Activated gamma-delta T cell treated with anti-CD3 and anti-CD28 coated beads, Interleukin-2, amount 50 U/mL, for 16 hours (primary cell): ENCODE measurements at places on chromosomes 11 and 22.

- DNase-seq, result no peak
Measured at GRCh38 chr22:19619144-19620009, 94.9 kb upstream of the SEPTIN5 start.

DNA sequence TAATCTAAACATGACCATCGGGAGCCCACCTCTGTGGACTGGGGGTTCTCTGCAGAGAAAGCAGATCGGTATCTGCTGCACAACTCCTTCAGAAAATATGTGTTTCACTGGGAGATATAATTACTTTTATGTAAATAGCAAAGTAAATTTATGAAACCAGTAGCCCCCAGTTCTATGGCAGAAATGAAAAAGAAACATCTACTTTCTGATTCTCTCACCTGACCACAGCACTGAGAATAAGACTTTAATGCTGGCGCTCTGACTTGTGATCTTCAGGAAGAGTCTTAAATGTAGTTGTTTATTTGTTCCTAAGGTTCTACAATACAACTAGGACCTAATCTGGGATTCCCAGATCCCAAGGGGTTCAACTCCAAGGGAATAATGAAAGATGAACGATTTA, 518.0 kb downstream of the DLG2 start:
- DNase-seq, result no peak

- DNase-seq, result no peak
Measured at GRCh38 chr22:38448945-38449745, 5.9 kb downstream of the KCNJ4 start.

DNA sequence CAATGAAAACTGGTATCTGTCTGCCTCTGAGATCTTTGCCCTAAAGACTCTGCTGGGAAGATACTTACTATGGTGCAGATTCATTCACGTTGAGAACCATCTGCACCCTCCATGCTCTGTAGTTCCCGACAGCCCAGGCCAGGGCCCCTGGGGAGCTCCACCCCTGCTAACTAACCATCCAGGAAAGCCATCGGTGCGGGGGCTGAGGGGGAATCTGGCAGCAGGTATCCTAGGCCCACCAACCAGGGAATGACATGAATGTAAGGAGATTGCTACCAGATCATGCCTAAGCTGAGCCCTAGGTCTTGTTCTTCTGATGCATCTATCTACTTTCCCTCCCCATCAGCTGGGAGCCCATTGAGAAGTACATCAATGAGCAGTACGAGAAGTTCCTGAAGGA, 11.3 kb upstream of the WBP2NL start:
- no peak for DNase-seq

- no peak for DNase-seq
Measured at GRCh38 chr11:60118338-60118737, 29.9 kb downstream of the MS4A2 start.

GRCh38 chr11:102244681-102245409, 72.4 kb upstream of the BIRC3 start:
- no peak for DNase-seq

- no peak for DNase-seq
Measured at GRCh38 chr11:10303558-10304363, 1.1 kb upstream of the ADM start.

DNA sequence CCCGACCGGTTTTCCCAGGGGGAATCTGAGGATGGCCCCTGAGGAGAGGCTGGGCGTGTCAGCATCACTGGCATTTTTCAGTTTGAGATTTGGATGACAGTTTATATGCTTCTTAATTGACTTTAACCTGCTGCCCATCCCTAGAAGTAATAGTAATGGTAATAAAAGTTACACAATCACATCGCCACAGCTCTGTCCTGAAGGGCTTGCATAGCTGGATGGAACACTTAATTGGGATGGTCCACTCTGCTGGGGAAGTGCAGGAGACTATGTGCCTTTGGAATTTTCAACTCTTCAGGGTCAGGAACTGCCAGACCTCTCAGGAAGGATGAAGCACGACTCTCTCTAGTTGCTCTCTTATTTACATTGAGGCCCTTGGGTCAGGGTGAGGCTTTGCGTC, 16.2 kb downstream of the BARX2 start:
- DNase-seq, result no peak

GRCh38 chr11:297051-297585, 2.2 kb downstream of the IFITM5 start:
- no peak for DNase-seq

DNA sequence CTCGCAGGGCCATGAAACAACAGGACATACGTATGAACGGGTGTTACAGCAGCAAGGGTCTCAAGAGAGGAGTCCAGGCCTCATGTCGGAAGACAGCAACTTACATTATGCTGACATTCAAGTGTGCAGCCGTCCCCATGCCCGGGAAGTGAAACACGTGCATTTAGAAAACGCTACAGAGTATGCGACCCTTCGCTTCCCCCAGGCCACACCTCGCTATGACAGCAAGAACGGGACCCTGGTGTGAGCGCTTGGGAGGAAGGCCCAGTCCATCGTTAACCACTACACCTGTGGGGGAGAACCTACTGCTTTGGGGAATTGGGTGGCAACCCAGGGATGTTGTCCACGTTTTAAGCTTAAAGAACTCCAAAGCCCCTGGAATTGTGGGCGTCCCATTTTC, 7.2 kb downstream of the C11orf52 start:
- DNase-seq, result no peak

GRCh38 chr11:68890490-68891231, 13.0 kb downstream of the MRPL21 start:
- no peak for DNase-seq

- no peak for DNase-seq
Measured at GRCh38 chr22:42732081-42732480, 11.4 kb upstream of the A4GALT start.

DNA sequence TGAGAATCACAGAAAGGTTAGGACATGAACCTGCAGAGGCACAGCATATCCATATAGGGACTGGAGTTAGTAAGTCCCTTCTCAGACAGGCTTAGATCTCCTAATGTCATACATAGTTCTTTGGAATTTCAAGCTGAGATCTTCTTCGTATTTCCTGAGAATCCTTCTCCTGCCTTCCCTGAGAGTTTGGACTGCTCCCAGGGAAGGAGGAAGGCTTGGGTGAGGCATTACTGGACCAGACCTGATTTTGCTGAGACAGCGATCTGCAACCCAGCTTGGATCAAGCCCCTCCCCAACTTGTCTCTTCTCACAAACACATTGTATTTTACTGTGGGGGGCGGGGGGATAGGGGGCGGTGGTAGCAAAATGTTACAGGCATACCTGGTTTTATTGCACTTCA, 108.5 kb downstream of the TSPAN18 start:
- DNase-seq, result no peak

DNA sequence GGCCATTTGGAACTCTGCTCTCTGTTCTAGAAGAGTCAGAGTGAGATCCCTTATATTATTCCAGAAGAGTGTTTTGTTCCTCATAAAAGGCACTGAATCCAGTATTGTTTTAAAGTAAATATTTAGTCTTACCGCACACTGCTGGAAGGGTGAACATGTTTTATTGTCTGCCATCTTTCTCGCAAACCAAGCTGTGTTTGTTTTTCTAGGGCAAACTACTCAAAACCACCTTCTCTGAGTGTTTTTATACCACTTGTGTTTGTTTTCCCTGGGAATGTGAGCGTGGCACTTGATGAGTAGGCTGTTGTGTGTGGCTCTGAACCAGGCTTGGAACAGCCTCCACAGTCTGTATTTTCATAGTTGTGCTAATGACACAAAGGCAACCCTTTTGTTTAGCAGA, 89.8 kb downstream of the DBX1 start:
- no peak for DNase-seq

DNA sequence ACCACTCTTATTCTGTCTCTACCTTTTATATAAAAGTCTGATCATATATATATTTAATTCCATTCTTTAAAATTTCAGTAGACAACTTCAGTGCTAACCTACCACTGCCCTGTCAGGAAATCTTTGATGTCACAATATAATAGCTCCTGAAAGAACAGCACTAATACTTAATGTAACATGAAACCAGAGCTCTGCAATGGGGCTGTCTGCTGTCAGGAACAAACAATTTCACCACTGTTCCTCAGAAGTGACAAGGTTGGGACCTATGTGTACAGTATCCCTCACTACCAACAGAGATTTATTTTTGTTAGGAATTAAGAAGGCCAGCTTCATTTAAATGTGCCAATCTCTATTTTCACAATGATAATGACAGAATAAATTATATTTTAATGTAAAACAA, 165.5 kb upstream of the C11orf58 start:
- DNase-seq, result no peak

DNA sequence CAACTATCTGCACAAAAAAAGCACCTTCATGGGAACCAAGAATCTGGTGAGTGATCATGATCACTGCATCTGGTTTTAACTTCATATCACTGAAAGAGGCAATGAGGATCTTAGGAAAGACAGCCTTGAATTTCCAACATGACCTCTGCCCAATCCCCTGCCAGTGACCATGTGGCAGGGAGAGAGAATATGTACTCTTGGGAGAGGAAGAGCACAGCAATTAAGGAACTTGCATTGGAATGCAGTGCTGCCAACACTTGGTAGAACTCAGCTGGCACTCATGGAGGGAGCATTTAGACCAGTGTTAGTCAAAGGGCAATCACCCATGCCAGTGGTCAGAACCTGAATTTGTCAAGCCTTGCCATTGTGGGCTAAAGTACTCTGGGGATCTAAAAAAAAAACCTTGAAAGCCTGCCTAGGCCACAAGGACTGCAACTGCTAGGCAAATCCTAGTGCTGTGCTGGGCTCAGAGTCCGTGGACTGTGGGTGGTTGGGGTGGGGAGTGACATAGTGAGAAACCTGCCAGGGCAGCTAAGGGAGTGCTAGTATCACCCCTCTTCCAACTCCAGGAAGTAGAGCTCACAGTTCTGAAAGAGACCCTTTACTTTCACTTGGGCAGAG, 23.1 kb downstream of the JRKL start:
- DNase-seq, result no peak

DNA sequence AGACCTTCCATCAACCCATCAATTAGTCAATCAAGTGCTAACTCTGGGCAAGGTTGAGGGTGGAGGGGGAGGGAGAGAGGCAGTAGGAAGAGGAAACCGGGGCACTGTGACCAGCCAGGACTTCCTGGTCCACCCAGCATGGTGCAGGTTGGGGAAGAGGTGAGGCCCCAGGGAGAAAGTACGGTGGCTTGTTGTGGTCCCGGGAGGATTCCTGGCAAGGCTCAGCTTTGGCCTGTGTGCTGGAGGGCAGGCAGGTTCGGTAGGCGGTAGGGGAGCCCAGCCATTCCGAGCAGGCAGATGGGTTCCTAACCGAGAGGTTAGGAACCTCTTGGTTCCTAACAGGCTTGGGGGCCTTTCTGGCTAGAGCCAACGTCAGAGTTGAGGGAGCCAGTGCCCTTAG, 10.8 kb downstream of the ST14 start:
- no peak for DNase-seq

GRCh38 chr11:32953700-32954099, 61.1 kb downstream of the QSER1 start:
- DNase-seq, result no peak

GRCh38 chr11:8067567-8067928, 13.5 kb upstream of the TUB start:
- no peak for DNase-seq

- no peak for DNase-seq
Measured at GRCh38 chr11:45872651-45873356, 12.6 kb upstream of the MAPK8IP1 start.

GRCh38 chr11:44747836-44748235, 21.1 kb downstream of the TSPAN18 start:
- no peak for DNase-seq

DNA sequence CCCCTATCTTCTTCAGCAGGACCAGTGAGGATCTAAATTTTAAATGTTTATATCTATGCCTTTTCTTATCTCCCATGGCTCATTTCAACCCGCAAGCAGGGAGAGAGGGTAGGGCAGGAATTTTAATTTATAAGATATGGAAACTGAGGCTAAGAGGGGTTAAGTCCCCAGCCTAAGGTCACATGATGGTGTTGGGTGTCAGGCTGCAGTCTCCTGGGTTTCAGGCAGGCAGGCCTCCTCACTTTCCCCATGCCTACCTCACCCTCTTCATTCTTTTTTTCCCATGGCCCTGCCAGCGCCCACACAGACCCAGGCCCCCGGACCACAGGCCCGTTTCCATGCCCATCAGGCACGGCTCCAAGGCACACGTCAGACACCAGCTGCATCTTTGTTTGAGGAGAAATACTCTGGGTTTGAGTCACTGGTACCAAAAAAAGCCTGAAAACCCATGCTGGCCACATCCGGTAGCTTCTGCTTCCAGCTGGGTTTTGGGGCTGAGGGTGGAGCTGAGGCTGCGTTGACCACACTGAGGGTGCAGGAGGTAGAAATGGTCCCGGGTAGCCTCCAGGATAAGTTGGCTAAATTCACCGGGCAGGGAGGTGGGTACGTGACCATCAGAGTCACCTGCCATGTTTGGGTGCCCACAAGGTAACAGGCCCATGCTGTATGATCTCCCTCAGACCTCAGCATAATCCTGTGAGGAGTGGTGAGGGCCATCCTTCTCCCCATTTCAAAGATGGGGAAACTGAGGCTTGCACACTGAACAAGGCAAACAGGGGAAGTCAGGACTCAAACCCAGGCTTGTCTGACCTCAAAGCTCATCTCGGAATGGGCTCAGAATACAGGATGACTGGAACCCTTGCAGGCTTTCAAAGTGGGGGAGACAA, 7.5 kb downstream of the CRYBB1 start:
- DNase-seq, result no peak

- DNase-seq, result no peak
Measured at GRCh38 chr11:59199546-59200422, 12.9 kb downstream of the MPEG1 start.

GRCh38 chr11:77609234-77609633, 19.5 kb downstream of the AQP11 start:
- no peak for DNase-seq

DNA sequence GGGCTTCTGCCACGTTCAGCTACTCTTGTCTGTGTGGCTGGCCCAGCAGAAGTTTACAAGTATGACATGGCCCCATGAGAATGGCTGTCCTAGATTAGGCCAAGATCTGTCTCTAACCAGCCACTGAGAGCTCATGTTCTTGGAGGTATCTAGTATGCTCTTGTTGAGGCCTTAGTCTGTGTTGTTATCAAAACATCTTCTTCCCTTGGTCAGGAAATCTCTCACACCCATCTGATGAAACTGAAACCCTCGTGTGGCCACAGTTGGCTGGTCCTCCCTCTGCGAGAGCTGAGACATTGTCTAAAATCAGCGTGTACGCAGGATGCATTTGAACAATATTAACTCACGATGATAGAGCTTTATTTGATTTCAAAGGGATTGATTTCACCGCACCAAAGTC, 109.0 kb upstream of the NNMT start:
- DNase-seq, result no peak

GRCh38 chr11:61134801-61135257, 26.4 kb downstream of the VPS37C start:
- no peak for DNase-seq
